Lower lobe of right lung (tissue), 2 donors: ENCODE measurements at places on chromosomes 3 and 15. TPM values are rescaled to one million over a fixed set of nuclear protein-coding genes. Genes with fewer than 3 reads are reported as not detected.
A peak's percentile ranks its signal among the peaks of the same experiment; 100 is the strongest.

GRCh38 chr15:90873998-90874605 is 5.7 kb downstream of the FURIN start:
- no peaks in the 10 kb centered on the region for H3K27me3 ChIP-seq
- H3K4me3 ChIP-seq: peak overlapping the region; percentile 81
- peak; percentile 90 for DNase-seq
- H3K4me1 ChIP-seq: peaks cover 49% of the 10 kb centered on the region

DNA sequence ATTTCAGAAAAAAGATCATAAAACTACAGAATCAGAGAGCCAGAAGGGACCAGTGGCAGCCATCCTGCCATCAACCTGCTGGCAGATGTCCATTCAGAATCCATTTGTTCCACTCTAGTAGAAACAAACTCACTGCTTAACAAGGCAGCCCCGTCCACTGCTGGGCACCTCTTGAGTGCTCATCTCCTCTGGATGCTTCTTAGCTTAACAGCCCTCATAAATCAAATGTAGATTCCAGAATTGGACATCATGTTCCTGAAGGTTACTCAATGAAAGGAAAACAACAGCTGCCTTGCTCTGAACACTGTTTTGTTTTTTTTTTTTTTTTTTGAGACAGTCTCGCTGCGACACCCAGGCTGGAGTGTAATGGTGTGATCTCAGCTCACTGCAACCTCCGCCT is 37.3 kb downstream of the ABCC5 start:
- H3K27me3 ChIP-seq: no peaks in the 10 kb centered on the region
- no peaks in the 10 kb centered on the region for H3K4me1 ChIP-seq
- H3K36me3 ChIP-seq: peaks cover 55% of the 10 kb centered on the region
- DNase-seq: no peak
- H3K4me3 ChIP-seq: no peak overlapping the region

DNA sequence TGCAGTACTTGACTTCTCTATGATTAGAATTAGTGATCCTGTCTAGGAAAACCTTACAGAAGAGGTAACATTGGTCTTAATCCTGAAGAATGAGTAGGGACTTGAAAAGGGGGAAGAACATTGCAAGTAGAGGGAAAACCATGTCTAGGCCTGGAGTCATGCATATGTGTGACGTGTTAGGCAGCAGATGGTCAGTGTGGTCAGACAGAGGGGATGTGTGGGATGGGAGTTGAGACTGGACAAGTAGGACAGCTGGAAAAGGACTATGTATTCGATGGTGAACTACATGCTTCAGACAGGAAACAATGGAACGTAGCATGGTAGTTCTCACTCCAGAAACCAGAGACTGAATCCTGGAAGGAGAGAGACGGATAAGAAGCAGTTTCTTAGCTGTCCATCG is 235.6 kb upstream of the LRTM1 start:
- H3K27me3 ChIP-seq: no peaks in the 10 kb centered on the region
- H3K4me3 ChIP-seq: no peak overlapping the region
- no peaks in the 10 kb centered on the region for H3K4me1 ChIP-seq
- DNase-seq: no peak
- no peaks in the 10 kb centered on the region for H3K36me3 ChIP-seq

DNA sequence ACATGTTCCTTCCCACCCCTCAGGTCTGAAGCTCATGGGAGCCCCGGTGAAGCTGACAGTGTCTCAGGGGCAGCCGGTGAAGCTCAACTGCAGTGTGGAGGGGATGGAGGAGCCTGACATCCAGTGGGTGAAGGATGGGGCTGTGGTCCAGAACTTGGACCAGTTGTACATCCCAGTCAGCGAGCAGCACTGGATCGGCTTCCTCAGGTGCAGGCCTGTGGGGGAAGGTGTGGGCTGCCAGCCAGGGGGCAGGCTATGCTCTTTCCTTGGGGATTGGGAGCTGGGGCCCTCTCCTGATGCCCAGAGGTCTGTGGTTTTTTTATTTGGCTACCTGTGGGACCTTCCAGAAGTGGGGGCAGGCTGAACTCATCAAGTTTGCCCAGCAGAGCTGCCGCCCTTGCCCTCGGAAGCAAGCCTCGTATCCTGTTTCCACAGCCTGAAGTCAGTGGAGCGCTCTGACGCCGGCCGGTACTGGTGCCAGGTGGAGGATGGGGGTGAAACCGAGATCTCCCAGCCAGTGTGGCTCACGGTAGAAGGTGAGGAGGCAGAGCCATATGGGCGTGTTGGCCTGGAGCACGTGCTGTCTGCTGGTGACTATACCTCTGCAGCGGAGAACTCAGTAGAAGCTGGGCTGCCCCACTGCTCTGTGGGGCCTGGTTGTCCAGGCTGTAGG is 2.2 kb downstream of the TYRO3 start:
- no peak for DNase-seq
- H3K27me3 ChIP-seq: peaks cover 8% of the 10 kb centered on the region
- peak overlapping the region; percentile 25 for H3K27ac ChIP-seq
- H3K4me1 ChIP-seq: peaks cover 40% of the 10 kb centered on the region
- H3K36me3 ChIP-seq: no peaks in the 10 kb centered on the region

DNA sequence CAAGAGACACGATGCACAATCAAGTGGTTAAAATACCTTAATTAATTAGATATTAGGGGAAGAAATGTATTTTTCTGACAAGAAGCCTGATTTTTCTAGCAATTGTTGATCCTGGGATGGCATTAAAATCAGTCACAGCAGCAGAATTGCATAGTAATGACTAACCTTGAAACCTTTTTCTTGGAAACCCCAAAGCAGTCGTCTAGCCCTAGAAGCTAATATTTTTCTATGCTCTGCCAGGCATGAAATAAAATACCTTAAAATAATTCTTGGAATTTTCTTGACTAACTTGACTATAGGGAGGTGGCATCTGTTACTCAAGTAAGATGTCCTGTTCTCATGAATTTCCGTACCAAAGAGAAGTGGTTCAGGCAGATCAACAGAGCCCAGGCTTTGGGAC is 204.1 kb downstream of the THRB start:
- no peak overlapping the region for H3K27ac ChIP-seq
- no peak for DNase-seq
- no peak overlapping the region for H3K4me3 ChIP-seq
- no peaks in the 10 kb centered on the region for H3K36me3 ChIP-seq
- peaks cover 34% of the 10 kb centered on the region for H3K4me1 ChIP-seq

GRCh38 chr3:197687570-197687969 is 49.1 kb downstream of the RUBCN start:
- H3K36me3 ChIP-seq: peaks cover 65% of the 10 kb centered on the region
- no peak overlapping the region for H3K27ac ChIP-seq
- H3K4me1 ChIP-seq: no peaks in the 10 kb centered on the region
- no peaks in the 10 kb centered on the region for H3K27me3 ChIP-seq

GRCh38 chr3:41259449-41260062 is 60.3 kb downstream of the CTNNB1 start:
- no peaks in the 10 kb centered on the region for H3K36me3 ChIP-seq
- DNase-seq: no peak
- no peak overlapping the region for H3K4me3 ChIP-seq
- no peak overlapping the region for H3K27ac ChIP-seq
- H3K27me3 ChIP-seq: no peaks in the 10 kb centered on the region

DNA sequence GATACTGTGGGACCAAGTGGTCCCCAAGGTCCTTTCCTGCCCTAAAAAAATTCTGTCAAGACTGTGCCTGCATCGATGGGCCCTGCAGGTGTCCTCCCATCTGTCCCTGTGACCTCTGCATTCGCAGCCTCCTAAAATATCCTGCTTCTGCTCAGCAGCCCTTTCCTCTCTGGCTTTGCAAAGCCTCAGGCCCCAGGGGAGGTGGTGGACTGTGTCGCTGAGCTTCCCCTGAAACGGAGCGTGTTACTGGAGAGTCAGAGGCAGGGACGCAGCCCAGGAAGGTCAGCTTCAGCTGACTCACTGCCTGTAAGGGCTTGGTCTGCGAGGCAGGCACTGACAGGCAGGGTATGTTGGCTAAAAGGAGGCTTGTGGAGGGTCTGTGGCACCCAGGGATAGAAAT is 110.0 kb downstream of the RAB11A start:
- peaks cover 9% of the 10 kb centered on the region for H3K4me1 ChIP-seq
- H3K27ac ChIP-seq: no peak overlapping the region
- no peak overlapping the region for H3K4me3 ChIP-seq
- no peaks in the 10 kb centered on the region for H3K36me3 ChIP-seq

GRCh38 chr3:70387889-70388288 is 75.5 kb upstream of the MDFIC2 start:
- no peak overlapping the region for H3K27ac ChIP-seq
- H3K36me3 ChIP-seq: no peaks in the 10 kb centered on the region
- no peaks in the 10 kb centered on the region for H3K4me1 ChIP-seq
- DNase-seq: no peak

GRCh38 chr3:151305060-151305774 is 11.4 kb downstream of the GPR87 start:
- H3K36me3 ChIP-seq: no peaks in the 10 kb centered on the region
- no peaks in the 10 kb centered on the region for H3K27me3 ChIP-seq
- H3K27ac ChIP-seq: no peak overlapping the region
- peaks cover 6% of the 10 kb centered on the region for H3K4me1 ChIP-seq
- no peak overlapping the region for H3K4me3 ChIP-seq

DNA sequence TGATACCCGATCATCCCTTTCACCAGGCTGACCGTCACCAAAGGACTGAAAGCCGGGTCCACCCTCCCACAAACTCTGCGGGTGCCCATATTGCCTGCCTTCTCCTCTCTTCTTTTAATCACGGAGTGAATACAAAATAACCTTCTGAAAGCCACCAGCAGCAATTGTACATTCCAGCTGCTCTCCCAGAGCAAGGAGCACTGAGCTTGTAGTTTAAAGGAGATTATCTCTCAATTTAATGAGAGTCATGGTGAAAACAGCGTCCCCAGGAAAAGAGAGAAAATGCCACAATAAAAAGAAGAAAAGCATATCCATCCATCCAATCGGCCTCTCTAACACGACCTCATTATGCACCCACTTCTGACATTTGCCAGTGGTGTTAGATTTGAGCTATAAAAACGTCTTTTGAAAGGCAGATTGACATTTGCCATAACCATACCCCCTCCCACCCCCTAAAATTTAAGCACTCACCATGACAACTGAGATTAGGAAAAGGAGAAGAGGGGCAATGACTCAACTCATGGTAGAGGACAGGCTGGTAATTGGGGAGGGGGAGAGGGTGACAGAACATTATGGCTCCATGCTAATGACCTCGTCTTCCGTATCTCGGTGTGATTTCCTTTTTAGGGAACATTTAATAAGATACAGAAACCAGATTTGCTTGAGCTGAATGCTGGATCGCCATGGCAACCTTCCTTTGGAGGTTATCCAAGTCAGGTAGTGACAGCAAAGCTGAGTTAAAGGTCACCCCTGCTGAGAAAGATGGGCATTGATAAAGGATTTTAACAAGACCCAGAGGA is 106.2 kb downstream of the ST8SIA2 start:
- H3K27ac ChIP-seq: no peak overlapping the region
- H3K4me1 ChIP-seq: no peaks in the 10 kb centered on the region
- H3K4me3 ChIP-seq: no peak overlapping the region
- H3K36me3 ChIP-seq: no peaks in the 10 kb centered on the region
- no peak for DNase-seq

Gene LIPH
- total RNA-seq: 29.7 TPM

Gene PODXL2
- total RNA-seq: 2.2 TPM

DNA sequence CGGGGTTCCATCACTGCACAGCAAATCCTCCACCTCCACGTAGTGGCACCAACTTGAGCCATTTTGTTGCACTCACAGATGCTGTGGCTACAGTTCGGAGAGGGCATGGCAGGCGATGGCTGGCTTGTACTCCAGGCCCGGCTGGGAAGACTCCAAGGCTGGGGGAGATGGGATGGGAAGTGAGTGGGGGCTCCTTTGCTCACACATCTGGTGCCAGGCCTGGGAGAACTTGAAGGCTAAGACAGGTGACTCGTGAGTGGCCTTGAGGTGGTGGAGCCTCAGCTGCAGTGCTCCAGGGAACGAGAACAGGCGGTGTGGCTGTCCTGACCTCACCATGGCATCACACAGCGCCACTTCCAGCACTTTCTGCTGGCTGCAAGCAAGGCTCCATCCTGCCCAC is 87.9 kb downstream of the PLXNA1 start:
- no peak overlapping the region for H3K27ac ChIP-seq
- no peaks in the 10 kb centered on the region for H3K27me3 ChIP-seq
- peaks cover 11% of the 10 kb centered on the region for H3K4me1 ChIP-seq
- peak; percentile 25 for DNase-seq

GRCh38 chr15:67920524-67921240 is 80.8 kb upstream of the RNU6-1 start:
- no peak overlapping the region for H3K4me3 ChIP-seq
- DNase-seq: no peak
- no peaks in the 10 kb centered on the region for H3K27me3 ChIP-seq
- peaks cover 15% of the 10 kb centered on the region for H3K4me1 ChIP-seq
- no peaks in the 10 kb centered on the region for H3K36me3 ChIP-seq

Gene CNOT10
- 35.7 TPM for total RNA-seq

GRCh38 chr15:59138243-59138642 is 33.3 kb downstream of the CCNB2 start:
- no peaks in the 10 kb centered on the region for H3K27me3 ChIP-seq
- peak; percentile 69 for DNase-seq
- no peak overlapping the region for H3K27ac ChIP-seq
- peaks cover 39% of the 10 kb centered on the region for H3K36me3 ChIP-seq
- H3K4me3 ChIP-seq: no peak overlapping the region
- H3K4me1 ChIP-seq: peaks cover 10% of the 10 kb centered on the region

Gene CHRNA7
- total RNA-seq: 0.92 TPM

GRCh38 chr3:12287727-12288181 is 1.1 kb upstream of the PPARG start:
- no peaks in the 10 kb centered on the region for H3K36me3 ChIP-seq
- peak; percentile 70 for DNase-seq
- H3K27me3 ChIP-seq: peaks cover 25% of the 10 kb centered on the region
- peaks cover 6% of the 10 kb centered on the region for H3K4me1 ChIP-seq

- H3K4me1 ChIP-seq: peaks cover 7% of the 10 kb centered on the region
- DNase-seq: no peak
- no peaks in the 10 kb centered on the region for H3K36me3 ChIP-seq
- H3K27me3 ChIP-seq: no peaks in the 10 kb centered on the region
- no peak overlapping the region for H3K4me3 ChIP-seq
- no peak overlapping the region for H3K27ac ChIP-seq
Measured at GRCh38 chr3:178172121-178172520, 364.1 kb upstream of the KCNMB2 start.

Gene PLCH1
- total RNA-seq: 14.0 TPM

- no peak overlapping the region for H3K4me3 ChIP-seq
- peaks cover 13% of the 10 kb centered on the region for H3K27me3 ChIP-seq
- H3K4me1 ChIP-seq: no peaks in the 10 kb centered on the region
- H3K27ac ChIP-seq: no peak overlapping the region
- no peaks in the 10 kb centered on the region for H3K36me3 ChIP-seq
- no peak for DNase-seq
Measured at GRCh38 chr3:198070871-198071270, 110.9 kb downstream of the LMLN start.

Gene CCR9
- total RNA-seq: not detected

Gene SEMA6D
- total RNA-seq: 10.2 TPM

GRCh38 chr15:95655089-95655607 is 675.4 kb upstream of the NR2F2 start:
- no peaks in the 10 kb centered on the region for H3K4me1 ChIP-seq
- H3K4me3 ChIP-seq: no peak overlapping the region
- no peaks in the 10 kb centered on the region for H3K36me3 ChIP-seq
- H3K27me3 ChIP-seq: no peaks in the 10 kb centered on the region
- H3K27ac ChIP-seq: no peak overlapping the region

DNA sequence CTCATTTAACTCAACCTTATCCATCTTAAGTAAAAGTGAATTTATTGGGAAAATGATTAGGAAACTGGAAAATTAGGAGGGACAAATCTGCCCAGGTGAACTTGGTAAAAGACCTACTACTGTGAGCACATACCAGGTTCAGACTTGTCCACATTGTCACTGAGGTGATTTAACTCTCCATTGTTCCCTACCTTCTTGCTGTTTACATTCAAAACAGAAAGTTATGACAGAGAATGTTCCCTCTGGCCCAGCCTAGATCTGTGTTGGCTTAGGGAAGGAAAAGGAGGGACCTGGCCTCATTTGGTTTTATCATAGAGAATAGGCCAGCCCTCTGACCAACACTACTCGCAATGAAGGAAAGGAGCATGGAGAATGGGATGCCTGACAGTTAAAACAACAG is 117.6 kb downstream of the SATB1 start:
- no peaks in the 10 kb centered on the region for H3K4me1 ChIP-seq
- H3K4me3 ChIP-seq: no peak overlapping the region
- H3K36me3 ChIP-seq: no peaks in the 10 kb centered on the region
